Fibroblast of lung (primary cell): ENCODE measurements at places on chromosomes 6 and 20. TPM values are rescaled to one million over a fixed set of nuclear protein-coding genes. Genes with fewer than 3 reads are reported as not detected.

C6orf58 gene
- 0.05 TPM in 1 of 2 replicates, not detected in the other for polyA plus RNA-seq

KIF25 gene
- polyA plus RNA-seq = not detected in 2 replicates

TPBG gene
- 54.6 and 60.6 TPM in 2 replicates for polyA plus RNA-seq

ZSCAN23 gene
- polyA plus RNA-seq = 1.1 and 3.8 TPM in 2 replicates

PI3 gene
- not detected in 2 replicates for polyA plus RNA-seq
